ENCODE measurements at places on chromosomes 3 and 15.

GRCh38 chr15:70514251-70514650 is 249.1 kb downstream of the UACA start:
- DNase-seq = no peak

DNA sequence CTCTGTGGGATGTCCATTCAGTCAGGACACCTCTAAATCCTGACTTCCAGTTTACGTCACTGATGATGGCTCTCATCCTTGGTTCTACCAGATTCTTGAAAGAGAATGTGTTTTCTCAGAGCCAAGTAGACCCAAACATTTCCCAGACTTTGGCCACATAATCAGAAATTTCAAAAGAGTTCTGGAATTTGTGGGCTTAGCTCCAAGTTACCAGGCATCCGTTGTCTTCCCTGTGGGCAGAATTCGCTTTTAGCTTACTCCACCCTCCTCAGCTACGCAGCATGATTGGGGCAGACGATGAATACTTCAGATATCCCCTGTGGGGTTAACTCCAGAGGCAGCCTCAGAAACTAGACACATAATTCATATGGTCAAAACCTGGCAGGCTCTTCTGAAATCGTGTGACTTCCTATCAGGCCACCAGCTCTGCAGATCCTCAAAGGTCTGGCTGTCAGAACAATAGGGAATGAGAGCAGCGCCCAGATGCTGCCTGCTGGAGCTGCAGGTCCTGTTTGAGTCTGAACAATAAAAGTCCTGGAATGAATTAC is 30.6 kb downstream of the CRTC3 start:
- DNase-seq = peak; percentile 28

- DNase-seq = no peak
Observed at GRCh38 chr3:65928110-65928509, 110.6 kb downstream of the MAGI1 start.

DNA sequence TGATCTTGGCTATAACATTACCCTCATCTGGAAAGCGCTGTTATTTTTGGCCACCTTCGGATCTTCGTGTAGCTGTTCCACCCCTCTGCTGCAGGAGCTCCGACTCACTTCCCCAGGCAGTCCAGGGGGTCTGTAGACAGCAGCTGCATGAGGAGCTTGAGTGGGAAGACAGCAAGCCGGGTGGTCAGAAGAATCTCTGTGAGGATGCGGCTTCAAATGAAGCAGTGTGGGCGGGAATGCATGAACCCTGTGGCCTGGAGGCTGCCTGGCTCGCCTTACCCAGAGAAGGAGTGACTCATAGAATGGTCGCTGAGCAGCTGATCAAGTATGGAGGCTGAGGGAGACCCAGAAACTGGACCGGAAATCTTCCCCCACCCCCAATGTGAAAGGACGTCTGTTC is 45.2 kb upstream of the NR2F2 start:
- DNase-seq = peak; percentile 44

GRCh38 chr3:123071146-123071545 is 4.3 kb downstream of the PDIA5 start:
- DNase-seq = no peak

- DNase-seq = no peak
Observed at GRCh38 chr15:40327457-40327856, 4.0 kb downstream of the INAFM2 start.

GRCh38 chr15:90082140-90082715 is 20.0 kb downstream of the IDH2 start:
- no peak for DNase-seq

DNA sequence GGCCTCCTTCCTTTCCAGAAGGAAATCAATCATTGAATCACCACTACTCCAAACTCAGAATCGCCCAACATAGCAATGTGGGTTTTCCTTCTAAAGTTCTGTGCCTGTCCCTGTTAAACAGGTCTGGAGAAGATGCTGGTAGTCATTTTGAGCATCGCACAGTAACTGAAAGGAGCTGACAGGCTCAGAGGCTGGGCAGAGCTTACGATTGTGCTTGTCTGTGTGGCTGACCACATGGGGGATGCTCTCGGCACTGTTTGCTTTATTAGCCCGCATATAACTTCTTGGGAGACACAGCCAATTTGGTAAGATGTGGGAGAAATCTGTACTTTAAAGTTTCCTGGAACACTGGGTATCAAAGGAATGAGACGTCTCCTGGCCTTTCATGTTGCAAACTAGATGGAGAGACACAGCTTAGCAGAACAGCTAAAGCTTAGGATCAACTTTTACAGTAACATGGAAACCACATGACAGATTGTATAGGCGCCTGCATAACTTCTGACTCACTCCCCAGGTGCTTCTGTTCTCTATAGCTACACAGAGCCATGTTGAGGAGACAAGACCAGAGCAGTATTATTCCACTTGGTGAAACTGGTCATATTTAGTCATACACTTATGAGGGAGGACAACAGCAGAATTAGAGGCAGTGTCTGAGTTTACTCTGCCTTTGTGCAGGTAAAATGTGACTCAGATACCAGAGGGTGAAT is 374.1 kb downstream of the RORA start:
- no peak for DNase-seq

- DNase-seq = no peak
Observed at GRCh38 chr15:88627463-88627862, 6.3 kb downstream of the AEN start.

DNA sequence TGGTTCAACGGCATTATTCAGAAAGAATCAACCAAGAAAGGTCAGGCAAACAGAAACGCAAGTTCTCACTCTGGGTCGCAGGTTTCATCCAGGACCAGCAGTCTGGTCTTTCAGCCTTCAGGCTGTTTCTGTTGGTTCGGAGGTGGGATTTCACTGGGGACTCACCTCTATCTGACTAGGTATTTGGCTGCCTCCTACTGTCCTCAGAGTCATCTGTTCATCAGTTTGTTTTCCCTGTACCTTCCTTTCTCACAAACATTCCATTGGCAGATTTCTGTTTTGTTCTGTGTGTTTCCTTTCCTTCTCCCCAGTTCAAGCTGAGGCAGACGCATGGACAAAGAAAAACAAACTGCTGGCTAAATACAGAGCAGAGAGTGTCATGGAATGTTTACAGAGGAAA is 1046.6 kb upstream of the CFAP20DC start:
- DNase-seq = no peak

GRCh38 chr3:49410846-49411534 is 786 bp downstream of the RHOA start:
- DNase-seq = peak; percentile 26

GRCh38 chr15:60721707-60722106 is 242.8 kb upstream of the ICE2 start:
- DNase-seq = no peak

DNA sequence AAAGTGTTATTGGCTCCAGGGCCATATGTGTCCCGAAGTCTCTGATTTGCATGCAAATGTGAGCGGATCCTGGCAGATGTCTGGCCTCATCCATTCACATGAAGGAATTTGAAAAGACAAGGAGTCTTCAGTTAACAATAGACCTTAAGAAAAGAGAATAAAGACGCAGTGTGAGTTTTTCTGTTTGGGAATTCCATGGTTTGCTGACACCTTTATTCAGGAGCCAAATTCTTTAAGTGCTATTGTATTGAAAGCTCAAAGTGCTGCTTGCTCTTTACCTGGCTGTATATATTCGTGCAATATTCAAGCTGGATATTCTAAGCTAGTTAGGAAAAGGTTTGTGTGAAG is 2.2 kb downstream of the LRRN1 start:
- no peak for DNase-seq
